ENCODE measurements at places on chromosomes 2 and 18. TPM values are rescaled to one million over a fixed set of nuclear protein-coding genes. Genes with fewer than 3 reads are reported as not detected.

DNA sequence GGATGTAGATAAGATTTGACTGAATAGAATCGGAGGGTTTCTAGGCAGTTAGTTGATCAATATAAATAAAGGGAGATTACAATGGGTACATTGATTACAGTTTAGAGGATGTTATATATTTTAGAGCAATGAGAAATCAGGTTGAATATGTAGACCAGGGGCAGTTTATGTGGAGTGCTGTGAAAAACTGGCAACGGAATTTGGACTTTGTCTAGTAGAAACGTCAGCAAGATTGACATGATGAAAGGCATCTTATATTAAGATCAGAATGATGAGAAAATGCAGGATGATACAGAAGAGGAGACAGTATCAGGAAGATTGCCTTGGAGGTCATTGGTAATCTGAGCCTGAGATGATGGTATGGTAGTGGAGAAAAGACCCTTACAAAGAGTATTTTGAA is 39.9 kb downstream of the RAB10 start:
- peaks cover 63% of the 10 kb centered on the region for H3K4me1 ChIP-seq
- H3K36me3 ChIP-seq, result peaks cover 9% of the 10 kb centered on the region
- no peak overlapping the region for H3K27ac ChIP-seq
- no peaks in the 10 kb centered on the region for H3K27me3 ChIP-seq
- no peak for DNase-seq

- DNase-seq, result no peak
- peaks cover 51% of the 10 kb centered on the region for H3K36me3 ChIP-seq
- H3K27me3 ChIP-seq, result no peaks in the 10 kb centered on the region
These were observed 44.7 kb upstream of the FLACC1 start for GRCh38 chr2:201401815-201402214.

DNA sequence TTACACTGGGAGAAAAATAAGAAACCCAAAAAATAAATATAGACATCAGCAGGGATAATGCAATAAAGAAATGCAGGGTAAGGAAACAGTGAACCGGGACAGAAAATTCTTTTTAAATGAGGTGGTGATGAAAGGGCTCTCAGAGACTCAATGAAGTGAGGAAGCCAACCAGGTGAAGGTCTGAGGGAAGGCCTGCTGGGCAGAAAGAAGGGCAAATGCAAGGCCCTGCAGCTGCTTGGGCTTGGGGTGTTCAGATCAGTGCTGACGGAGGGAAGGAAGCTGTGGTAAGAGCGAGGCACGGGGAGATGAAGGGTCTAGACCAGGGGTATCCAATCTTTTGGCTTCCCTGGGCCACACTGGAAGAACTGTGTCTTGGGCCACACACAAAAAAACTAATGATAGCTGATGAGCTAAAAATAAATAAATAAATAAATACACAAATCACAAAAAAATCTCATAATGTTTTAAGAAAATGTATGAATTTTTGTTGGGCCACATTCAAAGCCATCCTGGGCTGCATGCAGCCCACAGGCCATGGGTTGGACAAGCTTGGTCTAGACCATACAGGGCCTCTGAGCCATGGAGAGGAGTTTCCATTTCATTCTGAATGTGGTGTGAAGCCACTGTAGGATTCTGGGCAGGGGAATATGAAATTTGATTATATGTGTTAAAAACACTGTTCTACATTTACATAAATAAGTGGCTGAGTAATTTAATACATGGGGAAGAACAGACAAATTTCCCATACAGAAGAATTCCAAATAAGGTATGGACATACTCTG is 96.3 kb upstream of the DNMT3A start:
- H3K4me1 ChIP-seq, result no peaks in the 10 kb centered on the region
- H3K4me3 ChIP-seq, result no peak overlapping the region
- H3K36me3 ChIP-seq, result peaks cover 38% of the 10 kb centered on the region

The TSGA10 gene
- polyA plus RNA-seq, result 26.4 TPM

The FNDC4 gene
- 0.15 TPM for polyA plus RNA-seq

DNA sequence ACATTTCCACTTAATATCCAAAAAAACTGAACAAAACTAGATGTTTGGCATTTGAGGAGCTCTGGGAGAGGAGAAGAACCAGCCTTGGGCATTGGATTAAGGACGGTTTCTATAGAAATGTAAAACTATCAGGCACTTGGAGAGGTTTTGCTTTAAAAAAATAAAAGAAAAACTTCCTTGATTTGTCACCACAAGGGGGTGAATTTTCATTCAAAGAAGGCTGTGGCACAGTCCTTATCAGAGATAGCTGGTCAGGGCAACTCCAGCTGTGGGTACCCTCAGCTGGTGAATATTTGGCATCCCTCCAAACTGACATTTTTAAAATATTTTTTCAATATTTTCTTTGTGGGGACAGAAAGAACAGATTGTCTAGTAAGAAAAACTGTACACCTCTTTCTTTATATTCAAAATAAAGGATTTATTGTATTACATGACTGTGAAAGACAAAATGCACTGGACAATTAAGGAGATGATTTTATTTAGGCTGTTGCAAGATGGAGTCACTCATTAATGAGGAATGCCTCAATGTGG is 46.1 kb upstream of the TBC1D8 start:
- H3K36me3 ChIP-seq, result peaks cover 1% of the 10 kb centered on the region
- peaks cover 1% of the 10 kb centered on the region for H3K27me3 ChIP-seq
- H3K4me1 ChIP-seq, result no peaks in the 10 kb centered on the region
- peak; percentile 6 for DNase-seq
- H3K4me3 ChIP-seq, result no peak overlapping the region

Data from naive thymus-derived CD8-positive, alpha-beta T cell (primary cell).